ENCODE measurements at places on chromosomes 1 and 21.

GRCh38 chr1:245648749-245649522 is 494.2 kb downstream of the KIF26B start:
- no peak for DNase-seq

- no peak for DNase-seq
These were observed 12.3 kb downstream of the DDX20 start for GRCh38 chr1:111768023-111768422.

- no peak for DNase-seq
These were observed 26.4 kb upstream of the CLIC6 start for GRCh38 chr21:34642211-34643075.

GRCh38 chr1:111750856-111751255 is 4.8 kb upstream of the DDX20 start:
- no peak for DNase-seq

- no peak for DNase-seq
These were observed 354.1 kb downstream of the SMYD3 start for GRCh38 chr1:246152986-246153431.

DNA sequence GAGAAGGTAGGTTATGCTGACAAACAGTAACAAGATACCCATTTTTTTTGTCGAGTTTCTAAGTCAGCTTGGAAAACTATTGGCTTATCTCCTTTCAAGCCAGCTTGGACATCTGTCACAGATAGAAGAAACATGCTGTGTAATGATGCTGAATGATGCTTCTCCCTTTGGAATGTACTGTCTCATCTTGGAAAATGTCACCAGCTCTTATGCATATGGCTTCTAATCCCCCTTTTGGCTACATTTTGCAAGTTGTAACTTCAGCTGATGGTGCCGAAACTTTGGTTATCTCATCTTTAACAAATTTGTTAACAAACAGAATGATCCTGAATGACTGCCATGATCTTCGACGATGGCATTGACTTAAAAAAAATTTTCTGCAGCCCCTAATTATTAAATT is 68.8 kb upstream of the ST6GALNAC3 start:
- no peak for DNase-seq

DNA sequence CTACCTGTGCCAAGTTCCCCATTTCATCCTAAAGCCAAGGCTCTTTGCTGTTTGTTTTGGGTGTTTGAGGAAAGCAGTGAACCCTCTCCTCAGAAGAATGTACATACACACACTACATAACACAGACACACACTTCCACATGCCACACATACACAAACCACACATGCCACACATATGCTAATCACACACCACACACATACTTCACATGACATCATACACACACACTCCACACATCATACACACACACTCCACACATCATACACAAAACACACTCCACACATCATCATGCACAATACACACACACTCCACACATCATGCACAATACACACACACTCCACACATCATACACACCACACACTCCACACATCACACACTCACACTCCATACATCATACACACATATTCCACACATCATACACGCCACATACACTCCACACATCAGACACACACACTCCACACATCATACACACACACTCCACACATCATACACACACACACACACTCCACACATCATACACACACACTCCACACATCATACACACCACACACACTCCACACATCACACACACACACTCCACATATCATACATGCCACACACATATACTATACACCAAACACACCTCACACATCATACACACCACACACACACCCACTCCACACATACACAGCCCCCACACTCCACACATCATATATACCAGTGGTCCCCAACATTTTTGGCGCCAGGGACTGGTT is 22.7 kb upstream of the ZNF436 start:
- no peak for DNase-seq

- DNase-seq: no peak
These were observed 29.3 kb upstream of the RD3 start for GRCh38 chr1:211521102-211521815.

GRCh38 chr1:219837994-219838294 is 90.4 kb downstream of the SLC30A10 start:
- DNase-seq: no peak

DNA sequence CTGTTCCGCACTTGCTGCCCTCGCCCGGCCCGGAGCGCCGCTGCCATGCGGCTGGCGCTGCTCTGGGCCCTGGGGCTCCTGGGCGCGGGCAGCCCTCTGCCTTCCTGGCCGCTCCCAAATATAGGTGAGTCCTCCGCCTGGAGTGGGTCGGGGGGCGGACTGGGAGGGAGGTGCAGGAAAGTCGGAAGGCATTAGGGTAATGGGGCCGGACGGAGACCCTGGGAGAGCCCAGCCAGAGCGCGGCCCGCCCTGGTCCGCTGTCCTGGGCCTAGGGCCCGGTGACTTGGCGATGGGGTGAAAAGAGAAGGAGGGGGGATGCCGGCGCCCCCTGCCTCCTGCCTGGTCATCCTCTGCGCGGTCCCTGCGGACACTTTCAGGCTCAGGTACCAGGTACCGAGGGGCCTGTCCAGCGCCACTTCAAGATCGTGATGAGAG is 243 bp downstream of the ADAM15 start:
- no peak for DNase-seq

DNA sequence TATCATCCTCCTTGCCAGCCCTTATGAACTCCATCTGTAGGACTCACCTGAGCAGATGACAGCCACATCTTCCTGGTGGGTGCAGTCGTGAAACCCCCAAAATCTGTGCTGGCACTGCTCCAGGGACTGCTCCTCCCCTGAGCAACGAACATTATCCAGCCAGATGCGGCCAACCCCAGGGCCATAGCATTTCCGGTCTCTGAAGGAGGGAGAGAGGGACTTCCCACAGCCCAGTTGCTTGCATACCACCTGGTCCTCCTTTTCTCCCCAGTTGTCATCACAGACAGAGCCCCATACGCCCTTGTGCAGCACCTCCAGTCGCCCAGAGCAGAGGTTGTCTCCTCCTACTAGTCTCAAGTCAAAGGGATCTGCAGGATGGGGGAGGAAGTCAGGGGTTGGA is 8.5 kb downstream of the CD5L start:
- no peak for DNase-seq

- DNase-seq: no peak
These were observed 113.0 kb downstream of the WDR3 start for GRCh38 chr1:118042501-118042900.

DNA sequence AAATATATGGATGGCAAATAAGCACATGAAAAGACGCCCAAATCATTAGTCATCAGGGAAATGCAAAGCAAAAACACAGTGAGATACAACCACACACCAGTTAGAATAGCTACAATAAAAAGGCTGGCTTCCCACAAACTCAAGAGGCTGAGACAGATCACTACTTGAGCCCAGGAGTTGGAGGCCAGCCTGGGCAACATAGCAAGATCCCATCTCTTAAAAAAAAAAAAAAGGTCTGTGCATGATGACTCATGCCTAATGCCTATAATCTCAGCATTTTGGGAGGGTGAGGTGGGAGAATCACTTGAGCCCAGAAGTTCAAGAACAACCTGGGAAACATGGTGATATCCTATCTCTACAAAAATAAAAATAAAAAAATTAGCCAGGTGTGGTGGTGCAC is 19.8 kb downstream of the LDLRAD1 start:
- no peak for DNase-seq

GRCh38 chr1:1841575-1841995 is 49.3 kb downstream of the GNB1 start:
- no peak for DNase-seq

- no peak for DNase-seq
These were observed 226.0 kb upstream of the KAZN start for GRCh38 chr1:14372526-14372925.

DNA sequence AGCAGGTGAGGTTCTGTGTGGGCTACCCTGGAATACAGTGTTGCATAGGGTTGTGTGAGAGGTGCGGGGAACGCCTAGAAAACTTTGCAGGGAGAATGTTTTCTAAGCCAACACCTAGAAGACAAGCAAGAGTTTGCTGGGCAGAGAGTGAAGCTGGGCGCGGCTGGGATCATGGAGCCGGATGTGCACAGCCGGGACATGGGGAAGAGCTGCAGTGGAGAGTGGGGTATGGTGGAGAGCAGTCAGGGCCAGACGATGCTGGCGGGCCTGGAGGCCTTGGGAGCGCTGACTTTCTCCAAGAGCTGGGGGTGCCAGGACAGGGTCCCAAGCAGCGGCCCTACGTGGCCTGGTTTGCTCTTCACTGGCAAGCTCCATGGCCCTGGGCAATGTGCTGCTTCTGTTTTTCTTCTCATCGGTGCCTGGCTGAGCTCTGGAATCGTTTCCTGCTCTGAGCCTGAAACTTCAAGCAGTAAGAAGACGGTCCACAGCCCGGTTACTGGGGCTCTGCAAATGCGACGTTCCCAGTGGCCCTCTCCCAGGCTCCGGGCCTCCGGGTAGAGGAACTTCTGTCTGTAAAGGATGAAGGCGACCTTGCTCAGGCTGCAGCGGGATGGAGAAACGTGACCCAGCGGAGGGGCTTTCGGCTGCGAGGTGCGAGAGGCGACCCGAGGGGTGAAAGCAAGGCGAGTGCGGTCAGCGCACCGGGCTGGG is 51.9 kb upstream of the CD34 start:
- no peak for DNase-seq

- no peak for DNase-seq
These were observed 113.2 kb upstream of the CYYR1 start for GRCh38 chr21:26686278-26686677.

GRCh38 chr1:204408074-204408507 is 3.5 kb downstream of the PPP1R15B start:
- DNase-seq: no peak

DNA sequence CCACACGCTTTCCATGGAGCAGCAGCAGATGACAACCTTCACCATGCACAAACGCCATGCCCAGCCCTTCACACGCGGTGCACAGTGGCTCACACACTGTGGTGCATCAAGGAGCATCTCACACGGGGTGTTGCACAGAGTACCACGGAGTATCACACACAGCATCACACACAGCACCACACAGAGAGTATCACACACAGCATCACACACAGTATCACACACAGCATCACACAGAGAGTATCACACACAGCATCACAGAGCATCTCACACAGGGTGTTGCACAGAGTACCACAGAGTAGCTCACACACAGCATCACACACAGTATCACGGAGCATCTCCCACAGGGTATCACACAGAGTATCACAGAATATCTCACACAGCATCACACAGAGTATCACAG is 122.2 kb upstream of the RAB4A start:
- no peak for DNase-seq

DNA sequence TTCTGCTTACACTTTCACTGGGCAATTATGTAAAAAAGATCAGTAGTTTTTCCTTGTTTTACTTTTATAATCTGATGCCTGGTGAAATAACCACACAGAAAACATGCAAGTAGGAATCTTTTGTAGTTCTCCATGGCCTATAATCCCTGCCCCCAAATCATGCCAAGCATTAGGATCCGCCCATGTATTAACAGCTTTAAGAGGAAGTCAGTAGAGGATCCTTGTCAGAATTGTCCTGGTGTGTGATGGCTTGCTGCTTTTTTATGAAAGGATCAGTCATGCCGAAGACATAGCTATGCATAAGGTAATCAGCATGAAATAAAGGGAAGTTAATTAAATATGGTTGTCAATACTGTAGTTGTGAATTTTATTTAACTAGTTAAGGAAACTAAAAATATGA is 20.0 kb downstream of the ADGRL2 start:
- DNase-seq: no peak

DNA sequence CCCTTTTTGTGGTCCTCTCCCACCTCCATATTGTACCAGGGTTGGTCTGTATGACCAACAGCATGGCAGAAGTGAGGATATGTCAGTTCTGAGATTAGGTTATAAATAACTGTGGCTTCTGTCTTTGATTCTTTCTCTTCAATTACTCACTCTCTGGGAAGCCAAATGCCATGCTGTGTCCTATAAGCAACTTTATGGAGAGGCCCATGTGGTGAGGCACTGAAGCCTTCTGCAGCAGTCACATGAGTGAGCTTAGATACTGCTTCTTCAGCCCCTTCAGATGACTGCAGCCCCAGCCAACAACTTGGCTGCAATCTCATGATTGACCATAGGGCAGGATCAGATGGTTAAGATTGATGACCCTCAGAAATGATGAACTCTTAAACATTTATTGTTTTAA is 34.0 kb upstream of the SAMD13 start:
- DNase-seq: no peak

GRCh38 chr1:183983371-183984105 is 54.0 kb downstream of the COLGALT2 start:
- no peak for DNase-seq

DNA sequence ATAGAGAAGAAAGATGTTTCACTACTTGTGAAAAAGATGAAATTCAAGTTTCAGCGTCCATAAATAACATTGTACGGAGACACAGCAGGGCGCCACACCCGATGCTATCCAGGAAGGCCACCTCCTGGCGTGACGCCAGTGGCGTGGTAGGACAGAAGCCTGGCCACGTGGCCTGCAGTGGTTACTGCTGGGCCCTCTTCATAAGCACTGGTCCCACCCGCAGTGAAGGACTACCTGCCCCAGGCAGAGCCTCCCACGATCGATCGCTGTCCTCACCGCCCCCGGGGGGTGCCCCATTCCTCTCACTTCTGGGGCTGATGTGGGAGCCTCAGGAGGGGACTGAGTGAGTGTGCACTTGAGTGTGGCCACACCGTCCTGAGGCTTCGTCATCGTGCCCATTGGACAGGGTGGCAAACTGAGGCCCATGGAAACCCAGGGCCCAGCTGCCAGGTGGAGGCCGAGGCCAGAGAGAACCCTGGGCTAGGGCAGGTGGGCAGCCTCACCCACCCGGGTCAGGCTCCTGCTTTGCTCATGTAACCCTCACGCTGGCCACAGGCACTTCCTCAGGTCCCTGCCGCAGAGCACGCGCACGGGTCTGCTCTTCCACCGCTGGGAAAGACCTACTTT is 11.7 kb upstream of the HES5 start:
- DNase-seq: no peak

DNA sequence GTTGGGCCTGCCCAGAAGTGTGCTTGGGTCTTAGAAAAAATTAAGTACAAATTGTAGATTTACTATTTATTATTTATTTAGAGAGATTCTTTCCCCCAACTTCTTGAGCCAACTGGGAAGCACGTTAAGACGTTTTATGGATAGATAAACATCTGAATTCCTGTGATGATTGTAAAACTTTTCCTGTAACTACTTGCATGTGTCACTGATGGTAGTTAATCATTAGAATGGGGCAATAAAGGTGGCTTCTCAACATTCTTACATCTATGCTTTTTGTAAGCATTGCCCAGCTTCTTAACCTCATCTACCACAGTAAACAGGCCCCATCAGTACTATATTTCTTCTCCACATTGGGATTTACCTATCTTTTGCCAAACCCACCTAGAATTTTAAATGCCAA is 559.8 kb downstream of the LMO4 start:
- no peak for DNase-seq

GRCh38 chr1:94823116-94823515 is 3.0 kb downstream of the SLC44A3 start:
- no peak for DNase-seq

DNA sequence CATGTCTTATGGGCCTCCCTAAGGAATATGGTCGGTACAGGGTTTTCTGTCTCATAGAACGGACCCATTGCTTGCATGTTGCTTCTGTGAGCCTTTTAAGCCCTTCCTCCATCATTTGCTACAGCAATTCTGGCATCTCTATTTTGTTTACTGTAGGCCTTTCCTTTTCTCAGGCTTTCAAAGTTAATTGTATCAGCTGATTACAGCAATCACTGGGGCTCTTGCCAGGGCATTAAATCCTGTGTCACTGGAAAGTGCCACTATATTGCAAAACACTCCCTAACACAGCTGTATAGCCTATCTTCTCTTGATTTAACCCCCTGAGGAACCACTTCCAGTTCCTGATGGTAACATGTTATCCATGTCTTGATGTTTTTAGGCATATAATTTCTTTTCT is 156.5 kb downstream of the PDE4B start:
- no peak for DNase-seq

Measured in activated T-helper 9 cell treated with anti-CD3 and anti-CD28 coated beads, Interleukin-2, amount 50 U/mL, for 16 hours (primary cell).